Activated T-cell treated with anti-CD3 and anti-CD28 coated beads, Interleukin-2, amount 50 U/mL, for 72 hours (primary cell): ENCODE measurements at places on chromosomes 1 and 21.
A peak's percentile ranks its signal among the peaks of the same experiment; 100 is the strongest.

DNA sequence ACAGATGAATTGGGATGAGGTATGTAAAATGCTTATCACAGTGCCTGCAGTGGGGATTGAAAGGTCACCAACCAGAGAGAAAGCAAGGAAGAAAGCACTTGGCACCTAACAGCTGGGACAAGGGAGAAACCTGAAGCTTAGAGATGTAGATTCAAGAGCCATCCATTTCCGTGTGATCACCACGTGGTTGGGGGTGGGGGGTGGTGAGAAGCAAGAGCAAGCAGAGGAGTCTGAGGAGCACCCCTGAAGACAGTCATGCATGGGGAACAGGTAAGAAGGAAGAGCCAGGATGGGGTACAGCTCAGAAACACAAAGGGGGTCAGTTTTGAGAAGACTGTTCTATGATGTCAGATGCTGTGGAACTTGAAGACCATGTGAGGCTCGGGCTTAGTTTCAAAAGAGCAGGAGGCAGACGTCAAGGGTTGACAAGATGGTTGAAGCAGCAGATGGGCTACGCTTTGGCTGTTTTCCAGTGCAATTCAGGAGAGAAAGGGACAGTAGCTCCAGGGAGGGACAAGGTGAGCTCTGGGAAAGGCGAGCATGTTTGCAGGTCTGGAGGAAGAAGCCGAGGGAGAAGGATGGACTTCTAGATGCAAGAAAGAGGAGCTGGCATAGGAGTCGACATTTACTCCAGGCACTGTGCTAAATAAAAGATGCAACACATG, 17.4 kb downstream of the KANK4 start:
- DNase-seq = no peak

- no peak for DNase-seq
Measured at GRCh38 chr1:94949681-94950661, 23.1 kb upstream of the CNN3 start.

DNA sequence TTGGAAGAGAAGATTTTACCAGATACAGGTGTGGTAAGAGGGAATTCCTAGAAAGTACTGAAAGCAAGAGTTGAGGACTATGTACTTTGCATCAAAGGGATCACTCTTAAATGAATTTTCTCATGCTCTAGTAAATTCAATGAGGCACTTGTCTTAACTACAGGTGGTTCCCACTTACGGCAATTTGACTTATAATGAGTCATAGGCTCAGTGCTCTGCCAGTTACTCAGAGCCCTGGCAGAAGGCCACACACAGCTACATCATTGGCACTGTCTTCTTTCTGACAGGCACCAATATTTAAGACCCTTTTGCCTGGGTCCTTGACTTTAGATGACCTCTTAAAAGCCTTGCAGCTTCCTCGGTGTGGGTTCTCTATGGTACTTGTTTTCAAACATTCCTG, 15.9 kb upstream of the ADAMTS5 start:
- no peak for DNase-seq

DNA sequence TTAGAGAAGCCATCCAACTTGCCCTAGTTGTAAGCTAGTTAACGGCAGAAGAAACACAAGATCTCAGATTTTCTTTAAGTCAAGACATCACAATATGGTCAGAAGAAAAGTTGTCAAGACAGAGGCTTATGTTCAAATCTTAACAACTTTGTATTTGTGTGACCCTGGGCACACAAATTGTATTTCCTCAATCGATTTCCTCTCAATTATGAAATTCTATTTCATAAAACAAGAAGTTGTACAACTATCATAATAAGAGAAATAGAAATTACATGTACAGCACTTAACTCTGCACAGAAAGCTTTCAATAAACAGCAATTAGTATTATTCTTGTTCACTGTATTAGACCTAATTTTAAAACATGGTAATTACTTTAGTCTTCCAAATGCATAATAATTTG, 62.9 kb upstream of the SDC3 start:
- DNase-seq = no peak

DNA sequence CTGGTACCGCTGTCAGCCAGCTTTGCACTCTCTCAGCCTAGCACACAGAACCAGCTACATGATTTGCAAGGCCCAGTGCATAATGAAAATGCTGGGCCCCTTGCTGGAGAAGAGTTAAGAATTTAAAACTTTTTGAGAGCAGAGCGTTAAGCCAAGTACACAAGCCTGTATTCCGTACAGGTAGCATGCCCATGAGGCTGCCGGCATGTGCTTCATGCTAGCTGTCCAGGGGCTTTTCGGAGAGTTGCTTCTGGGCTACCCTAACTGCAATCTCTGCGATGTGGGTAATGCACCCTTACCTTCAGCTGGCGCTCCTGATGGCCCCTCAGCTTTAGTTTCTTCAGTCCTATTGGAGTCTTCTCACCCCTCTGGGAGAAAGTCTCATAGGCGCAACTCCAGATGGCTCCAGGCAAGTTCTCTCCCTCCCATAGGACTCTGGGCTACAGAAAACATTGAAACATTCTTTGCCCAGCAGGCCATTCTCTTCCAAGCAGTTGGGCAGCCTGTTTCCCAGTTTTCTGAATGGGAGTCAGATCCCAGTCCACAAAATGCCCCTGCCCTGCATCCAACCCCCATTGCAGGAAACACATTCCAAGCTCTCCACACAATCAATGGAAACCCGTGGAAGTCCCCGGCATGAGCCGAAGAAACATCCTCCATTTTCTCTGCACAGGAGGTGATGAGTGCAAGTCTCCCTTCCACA, 5.7 kb upstream of the AKT3 start:
- DNase-seq = no peak

DNA sequence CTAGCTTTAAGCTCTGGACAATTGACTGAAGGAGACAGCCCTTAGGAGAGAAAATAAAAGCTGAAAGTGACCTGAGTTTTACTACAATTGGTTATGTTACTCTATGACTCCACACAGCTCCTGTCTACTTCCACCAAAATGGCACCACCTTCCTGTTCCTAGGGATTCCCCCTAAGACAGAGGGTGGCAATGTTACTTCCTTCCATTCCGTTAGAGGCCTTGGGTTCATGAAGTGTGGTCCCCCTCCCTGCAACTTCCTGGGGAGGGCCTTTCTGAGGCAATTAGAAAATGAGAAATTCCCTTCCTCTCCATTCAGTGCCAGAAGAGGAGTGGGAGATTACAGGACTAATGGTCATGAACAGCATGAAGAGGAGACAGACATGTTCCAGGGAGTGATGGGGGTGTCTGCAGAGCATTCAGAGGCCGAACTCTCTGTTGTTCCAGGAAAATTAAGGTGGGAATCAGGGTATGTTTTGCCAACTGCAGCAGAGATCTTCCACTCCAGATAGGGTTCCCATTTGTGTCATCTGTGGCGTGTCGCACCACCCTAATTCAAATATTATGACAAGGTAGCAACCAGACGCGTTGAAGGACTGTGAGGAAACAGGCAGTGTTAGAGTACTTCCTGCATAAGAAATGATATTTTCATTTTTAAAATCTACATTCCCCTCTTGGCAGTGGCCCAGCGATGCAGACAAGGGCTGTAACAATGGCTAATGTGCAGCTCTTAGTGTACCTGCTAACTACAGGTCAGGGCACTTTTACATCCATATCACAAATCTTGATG, 53.1 kb upstream of the TRIM67 start:
- DNase-seq = no peak

- no peak for DNase-seq
Measured at GRCh38 chr1:64061430-64062104, 141.9 kb upstream of the UBE2U start.

- DNase-seq = no peak
Measured at GRCh38 chr21:36988536-36988935, 18.0 kb upstream of the RIPPLY3 start.

DNA sequence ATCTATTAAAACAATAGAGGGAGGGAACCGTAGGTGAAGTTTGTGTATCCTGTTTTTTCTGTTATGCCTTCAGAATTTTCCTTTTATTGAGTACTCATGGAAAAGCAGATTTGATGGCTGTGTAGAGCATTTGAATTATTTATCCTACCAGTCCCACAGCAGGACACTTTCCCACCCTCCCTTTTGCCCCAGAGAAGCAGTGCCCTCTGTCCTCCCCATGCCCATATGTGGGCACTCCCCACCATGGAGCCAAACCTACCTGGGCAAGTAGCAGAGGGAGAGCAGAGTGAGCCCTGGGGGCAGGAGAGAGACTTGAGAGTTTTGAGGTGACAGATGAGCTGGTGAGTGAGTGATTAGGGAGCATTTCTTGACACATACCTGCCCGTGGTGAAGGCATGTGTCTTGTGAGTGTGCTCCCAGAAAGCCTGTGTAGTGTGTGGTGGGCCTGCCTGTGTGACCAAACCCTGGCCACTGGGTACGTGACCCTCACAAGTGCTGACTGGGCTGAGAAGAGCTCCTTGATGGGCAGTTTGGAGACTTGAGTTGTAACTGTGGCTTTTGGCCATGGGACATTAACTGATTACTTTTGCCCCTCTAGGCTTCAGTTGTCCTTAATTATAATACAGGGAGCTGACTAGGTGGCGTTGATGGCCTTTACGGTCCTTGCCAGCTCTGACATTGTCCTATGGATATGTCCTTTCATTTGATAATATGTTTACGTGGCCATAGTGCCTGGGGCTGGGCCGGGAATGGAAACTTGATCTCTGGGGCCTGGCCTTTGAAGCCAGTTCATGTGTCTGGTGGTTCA, 3.6 kb downstream of the PSEN2 start:
- no peak for DNase-seq

GRCh38 chr1:81221564-81221963, 579.2 kb upstream of the ADGRL2 start:
- DNase-seq = no peak

GRCh38 chr1:200228081-200228480, 181.8 kb downstream of the ZNF281 start:
- no peak for DNase-seq

- no peak for DNase-seq
Measured at GRCh38 chr1:90823686-90824085, 106.6 kb upstream of the BARHL2 start.

GRCh38 chr1:157203166-157203565, 65.0 kb upstream of the ETV3 start:
- no peak for DNase-seq

- no peak for DNase-seq
Measured at GRCh38 chr1:183093786-183094298, 70.6 kb downstream of the LAMC1 start.

- DNase-seq = peak; percentile 58
Measured at GRCh38 chr1:213987927-213988506, at the start of gene PROX1. TSS of gene PROX1 (plus strand) at chr1:213987973. CDS start at chr1:213996536, 8,563 bp downstream.

- no peak for DNase-seq
Measured at GRCh38 chr1:190104961-190105360, 372.7 kb downstream of the BRINP3 start.

DNA sequence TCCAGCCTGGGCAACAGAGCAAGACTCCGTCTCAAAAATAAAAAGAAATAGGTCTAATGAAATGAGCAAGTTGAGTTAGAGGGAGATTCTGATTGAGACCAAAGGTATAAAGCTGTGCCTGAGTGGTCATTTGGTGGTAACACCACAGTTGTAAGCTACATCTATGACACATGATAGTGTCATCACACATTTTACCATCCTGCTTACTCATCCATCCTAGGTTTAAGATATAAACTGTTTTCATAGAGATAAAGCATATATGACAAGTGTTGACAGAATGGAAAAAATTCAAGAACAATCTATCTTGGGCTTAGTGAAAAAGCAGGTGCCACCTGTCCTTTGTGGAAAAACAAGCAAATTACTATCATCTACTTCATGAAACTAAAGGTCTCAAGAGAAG, 7.1 kb upstream of the CFAP141 start:
- peak; percentile 18 for DNase-seq

DNA sequence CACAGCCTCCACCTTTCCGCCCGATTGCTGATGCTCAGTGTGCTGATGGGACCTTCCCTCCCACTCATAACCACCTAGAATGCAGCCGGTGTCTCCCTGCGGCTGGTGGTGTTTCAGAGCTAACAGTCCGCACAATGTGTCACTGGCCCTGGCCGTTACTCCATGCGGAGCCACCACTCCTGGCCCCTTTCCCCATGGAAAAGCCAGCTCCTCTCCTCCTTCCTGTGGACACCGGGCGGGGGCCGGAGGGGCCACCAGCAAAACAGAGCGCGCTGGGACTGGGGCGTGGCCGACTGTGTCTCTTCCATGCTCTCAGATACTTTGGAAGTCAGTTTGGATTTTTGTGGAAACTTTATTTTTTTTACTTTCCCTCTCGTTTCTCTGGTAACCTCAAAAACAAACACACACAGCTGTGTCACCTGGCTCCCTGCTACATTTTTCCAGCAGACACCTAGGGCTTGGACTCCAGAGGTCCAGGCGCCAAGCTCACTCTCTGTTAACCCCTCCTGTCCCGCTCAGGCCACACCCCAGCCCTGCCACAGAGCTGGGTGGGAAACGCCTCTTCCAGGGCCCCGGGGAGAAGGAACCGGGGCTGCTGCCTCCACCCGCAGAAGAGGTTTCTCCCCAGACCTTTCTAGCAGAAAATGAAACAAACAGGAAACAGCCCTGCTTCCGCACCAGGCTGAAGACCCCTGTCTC, 32.5 kb upstream of the COL6A2 start:
- DNase-seq = no peak

DNA sequence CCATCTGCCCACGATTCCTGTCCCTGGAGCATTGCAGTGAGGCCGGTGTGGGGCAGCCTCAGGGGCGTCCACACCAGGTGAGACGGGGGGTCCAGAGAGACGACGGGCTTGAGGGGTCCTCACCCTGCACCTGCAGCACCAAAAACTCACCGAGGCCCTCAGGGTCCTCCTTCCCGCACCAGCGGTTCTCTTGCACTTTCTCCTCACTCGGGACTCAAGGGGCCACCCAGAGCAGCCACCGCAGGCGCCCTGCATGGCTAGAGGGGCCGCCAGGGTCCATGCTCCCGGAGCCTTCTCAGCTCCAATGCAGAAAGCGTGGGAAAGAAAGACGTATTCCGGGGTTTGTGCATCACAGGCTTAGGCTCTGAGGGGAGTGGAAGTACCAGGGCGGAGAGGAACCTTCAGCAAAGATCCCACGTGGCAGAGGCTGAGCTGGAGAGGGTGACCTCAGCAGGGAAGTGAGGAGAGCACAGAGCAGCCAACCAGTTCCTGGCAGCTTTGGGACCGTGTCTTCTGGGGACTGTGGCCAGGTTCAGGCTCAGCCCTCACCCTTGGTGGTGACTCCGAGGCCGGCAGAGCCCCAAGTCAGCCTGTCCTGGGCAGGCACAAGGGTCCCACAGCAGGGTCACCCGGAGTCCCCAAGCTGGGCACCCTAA, 19.5 kb upstream of the COL6A2 start:
- DNase-seq = no peak
